ENCODE measurements at places on chromosomes 6 and 20. TPM values are rescaled to one million over a fixed set of nuclear protein-coding genes. Genes with fewer than 3 reads are reported as not detected.

- DNase-seq, result no peak
These were observed 794.2 kb downstream of the TFAP2A start for GRCh38 chr6:9620687-9621086.

GRCh38 chr6:169589293-169589692, 112.5 kb downstream of the WDR27 start:
- DNase-seq, result no peak

DNA sequence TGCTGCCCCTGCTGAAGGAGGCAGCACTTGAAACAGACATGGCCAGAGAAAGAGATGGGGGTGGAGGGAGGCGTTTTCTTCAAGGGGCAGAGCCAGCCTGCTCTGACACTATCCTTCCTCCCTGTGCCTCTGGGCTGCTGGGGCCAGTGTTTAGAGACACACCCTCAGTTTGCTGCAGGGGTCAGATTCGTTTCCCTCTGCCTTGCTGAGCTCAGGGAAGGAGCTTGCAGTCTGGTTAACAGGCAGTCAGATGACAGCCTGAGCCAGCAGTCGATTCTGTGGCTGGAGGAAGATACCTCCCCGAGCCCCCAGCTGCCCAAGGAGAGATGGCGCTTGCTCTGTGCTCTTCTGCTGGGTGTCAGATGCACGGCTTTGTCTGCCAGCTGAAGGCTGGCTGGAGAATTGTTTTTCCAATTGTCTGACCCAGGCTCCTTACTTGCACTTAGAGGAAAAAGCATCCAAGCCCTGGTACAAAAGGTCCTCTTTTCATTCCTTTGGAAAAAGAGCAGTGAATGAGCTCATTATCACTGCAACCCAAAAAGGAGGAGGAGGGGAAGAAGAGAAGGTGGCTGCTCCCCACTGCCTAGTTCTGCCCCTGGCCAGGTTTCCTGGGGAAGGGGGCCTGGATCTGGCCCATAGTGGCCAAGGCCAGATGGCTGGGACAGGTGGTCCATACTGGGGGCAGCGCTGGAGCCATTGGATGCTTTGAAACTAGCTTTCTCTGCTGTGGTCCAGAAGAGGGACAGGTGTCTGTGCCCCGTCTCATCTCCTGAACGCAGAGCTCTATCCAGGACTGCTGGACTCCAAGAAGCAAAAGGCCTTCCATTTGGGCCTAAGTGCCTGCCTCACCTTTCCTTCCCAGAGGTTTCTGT, 88.2 kb downstream of the TCP11 start:
- no peak for DNase-seq

DNA sequence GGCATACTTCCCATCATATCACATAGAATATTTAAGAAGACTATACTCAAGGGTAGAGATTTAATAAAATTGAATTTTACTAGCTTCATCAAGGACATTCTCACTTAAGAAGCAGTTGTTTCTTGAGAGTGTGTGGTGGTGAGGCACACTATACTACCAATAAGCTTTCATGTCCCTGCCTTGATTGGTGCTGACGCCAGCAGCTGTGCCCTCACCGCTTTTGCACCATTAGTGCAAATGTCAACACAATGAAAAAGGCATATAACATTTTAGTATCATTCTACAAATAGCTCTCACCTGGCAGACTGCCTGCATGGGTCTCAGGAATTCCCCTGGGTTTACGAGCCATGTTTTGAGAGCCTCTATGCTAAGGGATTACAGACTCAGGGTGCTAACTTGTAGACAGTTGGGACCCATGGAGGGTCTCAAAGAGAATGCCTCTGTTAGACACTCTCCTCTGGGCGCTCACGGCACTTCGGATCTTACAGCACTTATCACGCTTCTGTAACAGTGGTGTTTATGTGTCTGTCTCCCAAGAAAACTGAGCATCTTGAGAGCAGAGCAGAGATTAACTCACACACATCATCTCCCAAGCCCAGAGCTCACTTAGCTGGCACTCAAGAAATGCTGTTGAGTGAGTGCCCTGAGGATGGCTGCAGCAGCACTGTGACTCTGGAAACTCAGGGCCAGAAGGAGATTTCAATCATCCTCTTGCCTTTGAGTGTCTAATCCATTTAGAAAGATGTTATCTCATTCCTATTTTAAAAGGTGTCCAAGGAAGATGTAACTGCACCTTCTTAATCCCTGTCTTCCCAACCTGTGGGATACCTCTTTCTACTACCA, 143.3 kb upstream of the GPR6 start:
- no peak for DNase-seq

GRCh38 chr6:106247293-106247692, 78.3 kb downstream of the ATG5 start:
- DNase-seq, result no peak

- DNase-seq, result peak; percentile 83
These were observed 639 bp upstream of the RCAN2 start for GRCh38 chr6:46491628-46492547.

GRCh38 chr6:41724586-41725501, 10.6 kb downstream of the TFEB start:
- DNase-seq, result no peak

TGM3 gene
- 0.57 TPM for total RNA-seq

C20orf202 gene
- total RNA-seq, result 1.0 TPM

BANF2 gene
- not detected for total RNA-seq
